Cerebellar nuclear complex (tissue), 1 donor: ENCODE measurements at places on chromosomes 7 and 10.

- DNase-seq, result no peak
Measured at GRCh38 chr10:91496016-91496415, 85.9 kb downstream of the HECTD2 start.

DNA sequence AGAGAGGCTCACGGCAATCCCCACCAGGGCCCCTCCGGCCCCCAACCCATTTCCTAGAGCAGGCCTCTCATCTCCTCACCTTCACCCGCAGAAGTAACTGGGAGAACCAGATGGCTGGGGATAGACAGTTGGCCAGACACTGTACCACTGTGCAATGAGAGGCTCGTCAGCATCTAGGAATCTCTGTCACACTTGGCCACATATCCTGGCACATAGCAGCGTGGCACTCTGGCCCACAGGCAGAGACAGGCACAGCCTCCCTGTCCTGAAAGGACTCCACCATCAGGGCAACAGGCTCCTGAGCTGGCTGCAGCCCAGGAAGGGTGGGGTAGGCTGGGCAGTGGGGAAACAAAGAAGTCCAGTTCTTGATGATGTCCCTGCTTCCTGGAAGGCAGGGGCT lies 45.8 kb downstream of the C10orf143 start:
- no peak for DNase-seq

DNA sequence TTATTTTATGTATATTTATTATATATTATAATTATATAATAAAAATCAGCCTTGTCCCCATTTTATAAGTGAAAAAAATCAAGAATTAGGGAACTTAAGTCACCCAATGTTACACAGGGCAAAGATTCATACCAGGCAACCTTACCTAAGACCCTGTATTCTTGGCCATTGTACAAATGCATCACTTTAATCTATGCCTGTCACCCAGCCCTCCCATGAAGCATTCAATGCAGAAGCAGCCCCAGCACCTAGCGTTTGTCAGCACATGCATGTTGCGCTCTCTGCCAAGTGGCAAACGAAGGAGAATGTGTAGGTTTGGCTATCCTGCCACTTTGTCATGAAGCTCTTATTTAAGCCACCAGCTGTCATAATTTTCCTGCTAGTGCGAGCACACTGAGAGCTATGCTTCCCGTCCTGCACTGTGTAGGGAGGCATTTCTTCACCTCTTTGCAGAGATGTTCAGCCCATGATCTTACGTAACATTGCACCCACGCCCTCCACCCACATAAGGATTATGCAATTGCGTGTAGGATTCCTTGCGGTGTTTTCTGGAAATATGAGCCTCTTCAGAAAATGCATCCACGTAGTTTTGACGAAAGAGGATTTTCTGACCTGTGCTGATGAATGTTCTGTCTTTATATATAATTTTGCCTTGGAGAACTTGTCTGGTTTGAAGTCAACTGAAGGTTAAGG lies 7.7 kb upstream of the COBL start:
- no peak for DNase-seq

DNA sequence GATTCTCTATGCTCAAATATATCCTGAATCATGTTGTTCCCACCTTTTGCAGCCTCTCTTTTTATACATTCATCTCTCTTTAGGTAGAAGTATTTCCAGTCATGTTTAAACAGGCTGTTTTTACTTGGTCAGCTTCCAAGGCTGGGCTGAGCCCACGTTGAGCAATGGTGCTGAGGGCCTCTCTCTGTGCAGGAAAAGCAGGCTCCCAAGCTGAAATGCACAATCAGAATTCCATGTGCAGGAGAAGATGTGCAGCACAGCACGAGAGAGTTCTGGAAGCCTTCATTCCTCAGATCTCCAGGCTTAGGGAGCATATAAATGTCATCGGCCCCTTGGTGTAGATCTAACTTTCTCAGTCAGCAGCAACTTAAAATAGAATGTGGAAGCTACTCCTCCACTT lies 588.5 kb downstream of the TNS3 start:
- no peak for DNase-seq

DNA sequence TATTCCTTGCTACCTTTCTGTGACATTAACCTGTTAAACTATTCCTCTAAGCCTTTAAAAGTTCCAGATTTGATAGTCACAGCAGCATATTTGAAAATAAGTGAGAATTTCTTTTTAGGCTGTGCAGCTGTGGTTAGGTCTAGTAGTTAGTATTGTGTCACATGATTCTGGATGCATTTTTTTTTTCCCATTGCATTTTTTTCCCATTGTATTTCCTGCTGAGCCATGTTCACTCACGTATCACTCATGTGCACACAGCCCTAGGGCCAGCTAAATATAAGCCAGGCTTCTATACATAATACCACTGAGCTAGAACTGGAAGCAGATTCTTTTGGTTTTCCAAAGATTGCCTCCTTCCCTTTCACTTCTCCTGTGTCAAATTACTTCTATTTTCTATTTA lies 37.4 kb downstream of the DNAJC9 start:
- no peak for DNase-seq

DNA sequence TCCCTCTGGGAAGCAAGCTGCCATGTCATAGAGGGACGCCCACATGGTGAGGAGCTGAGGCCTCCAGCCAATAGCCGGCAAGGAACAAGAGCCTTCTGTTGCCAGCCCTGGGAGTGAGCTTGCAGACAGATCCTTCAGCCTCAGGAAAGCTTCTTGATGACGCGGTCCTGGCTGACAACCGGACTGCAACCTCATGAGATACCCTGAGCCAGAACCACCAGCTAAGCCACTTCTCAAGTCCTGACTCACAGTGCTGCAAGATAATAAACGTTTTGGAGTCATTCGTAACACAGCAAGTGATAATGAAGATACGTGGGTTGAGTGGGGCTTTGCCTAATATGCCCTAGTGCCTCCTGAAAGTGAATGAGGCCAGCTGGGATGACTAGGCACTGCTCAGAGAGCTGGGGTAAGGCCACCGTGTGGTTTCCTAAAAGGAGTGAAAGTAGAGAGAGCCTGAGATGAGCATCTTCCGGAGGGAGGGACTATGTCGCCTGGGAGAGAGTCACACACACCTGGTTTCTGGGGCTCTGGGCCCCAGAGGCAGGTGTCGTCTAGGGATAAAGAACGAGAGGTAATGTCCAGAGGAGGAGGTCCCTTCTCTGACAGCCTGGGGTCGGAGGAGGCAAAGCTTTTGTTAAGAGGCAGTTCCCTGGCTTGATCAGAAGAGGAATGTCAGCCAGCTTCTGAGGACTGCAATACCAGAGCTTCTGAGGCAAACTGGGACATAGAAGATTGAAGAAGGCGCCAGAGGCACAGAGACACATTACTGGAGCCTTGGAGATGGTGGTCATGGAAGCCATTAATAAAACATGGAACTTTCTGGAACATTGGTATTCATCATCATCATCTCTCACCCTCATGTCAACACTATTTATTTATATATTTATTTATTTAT lies 53.6 kb downstream of the PYROXD2 start:
- DNase-seq, result peak; percentile 98

DNA sequence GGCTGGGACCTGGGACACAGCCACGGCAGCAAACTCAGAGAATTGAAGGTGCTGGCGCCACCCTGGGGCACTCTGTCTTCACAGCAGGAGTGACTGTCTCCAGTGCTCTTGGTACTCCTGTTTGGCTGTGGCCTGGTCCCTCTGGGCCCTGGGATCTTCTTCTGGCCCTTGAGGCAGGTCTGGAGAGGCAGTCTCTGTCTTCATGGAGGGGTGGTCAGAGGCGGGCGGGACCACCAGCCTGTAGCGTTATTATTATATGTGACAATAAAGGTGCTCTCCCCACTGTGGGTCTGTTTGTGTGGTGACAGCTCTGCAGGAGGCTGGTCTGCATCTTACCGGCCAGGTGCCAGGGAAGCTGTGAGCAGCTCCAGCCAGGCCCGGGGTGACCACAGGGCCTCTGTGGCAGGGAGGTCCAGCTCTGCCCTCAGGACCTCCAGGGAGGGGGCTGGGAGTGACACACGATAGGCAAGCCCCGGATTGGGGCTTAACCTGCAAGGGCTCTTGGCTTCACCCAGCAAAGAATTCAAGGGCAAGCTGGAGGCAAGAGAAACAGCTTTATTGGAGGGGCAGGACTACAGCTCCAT lies 70.3 kb downstream of the MYL10 start:
- DNase-seq, result no peak

DNA sequence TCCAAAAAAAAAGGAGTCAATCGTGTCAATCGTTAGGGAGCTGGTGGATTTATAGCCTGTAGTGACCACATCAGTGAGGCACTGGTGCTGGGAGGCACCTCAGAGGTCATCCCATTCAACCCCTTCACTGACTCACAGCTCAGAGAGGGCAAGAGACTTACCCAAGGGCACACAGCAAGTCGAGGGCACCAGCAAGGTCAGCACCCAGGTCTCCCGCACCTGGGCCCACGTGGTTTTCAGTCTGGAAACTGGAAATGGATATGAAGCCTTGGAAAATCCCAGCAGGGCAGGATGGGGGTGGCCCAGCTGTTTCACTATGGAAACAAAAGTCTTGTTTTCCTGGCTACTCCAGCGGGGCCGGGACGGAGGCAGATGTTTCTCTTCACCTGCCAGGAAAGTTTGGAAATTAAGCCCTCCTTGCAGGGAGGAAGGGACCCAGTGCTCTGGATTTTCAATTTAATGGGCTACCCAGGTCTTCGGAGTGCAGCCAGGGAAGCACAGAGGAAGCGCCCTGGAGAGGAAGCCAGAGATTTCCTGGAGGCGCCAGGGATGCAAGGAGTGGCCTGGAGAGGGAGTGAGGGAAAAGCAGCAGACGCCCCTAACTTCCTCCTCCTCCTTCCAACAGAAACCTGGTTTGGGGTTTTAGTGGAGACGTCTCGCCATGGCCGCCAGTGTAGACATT lies 157.2 kb upstream of the TNRC18 start:
- no peak for DNase-seq

DNA sequence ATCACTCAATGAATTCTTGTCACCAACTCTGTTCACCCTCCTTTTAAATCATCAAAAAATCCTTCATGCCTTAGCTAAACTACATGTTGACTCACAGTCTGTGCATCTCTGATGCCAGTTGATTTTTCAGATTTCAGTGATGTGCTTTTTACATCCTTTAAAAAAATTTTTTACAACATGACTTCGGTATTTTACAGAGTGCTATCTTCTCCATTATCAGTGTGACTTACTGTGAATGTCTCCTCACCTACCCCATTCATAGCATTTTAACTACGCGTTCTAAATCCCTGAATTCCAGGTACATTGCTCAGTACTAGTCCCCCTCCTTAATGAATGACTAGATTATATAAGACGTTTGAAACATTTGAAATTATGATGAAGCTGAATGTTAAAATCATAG lies 98.7 kb downstream of the DNAH11 start:
- no peak for DNase-seq

DNA sequence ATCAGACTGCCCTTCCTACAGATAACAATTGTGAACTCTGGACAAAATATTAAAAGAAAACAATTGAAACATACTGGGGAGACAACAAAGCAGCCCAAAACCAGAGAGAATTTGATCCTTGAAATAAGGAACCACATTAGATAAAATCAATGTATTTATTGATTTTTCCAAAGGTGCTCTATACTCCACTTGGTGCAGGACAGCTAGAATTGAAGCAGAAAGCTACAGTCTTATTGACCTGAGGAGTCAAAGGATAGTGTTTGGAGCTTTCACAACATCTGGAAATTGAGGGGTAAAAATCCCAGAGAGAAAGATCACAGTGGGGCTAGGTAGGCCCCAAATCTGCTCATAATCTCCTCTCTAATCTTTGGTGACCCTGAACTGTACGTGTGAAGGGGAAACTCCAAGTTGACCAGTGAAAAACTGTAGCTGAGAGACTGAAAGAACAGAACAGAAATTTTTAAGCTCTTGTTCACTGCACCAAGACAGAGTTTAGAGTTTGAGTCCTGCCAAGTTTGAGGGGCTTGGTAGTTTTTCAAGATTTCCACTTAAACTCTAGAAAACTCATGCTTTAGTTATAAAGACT lies 70.2 kb downstream of the SAMD9 start:
- no peak for DNase-seq

- DNase-seq, result no peak
Measured at GRCh38 chr7:115005251-115005650, 83.4 kb downstream of the MDFIC start.

DNA sequence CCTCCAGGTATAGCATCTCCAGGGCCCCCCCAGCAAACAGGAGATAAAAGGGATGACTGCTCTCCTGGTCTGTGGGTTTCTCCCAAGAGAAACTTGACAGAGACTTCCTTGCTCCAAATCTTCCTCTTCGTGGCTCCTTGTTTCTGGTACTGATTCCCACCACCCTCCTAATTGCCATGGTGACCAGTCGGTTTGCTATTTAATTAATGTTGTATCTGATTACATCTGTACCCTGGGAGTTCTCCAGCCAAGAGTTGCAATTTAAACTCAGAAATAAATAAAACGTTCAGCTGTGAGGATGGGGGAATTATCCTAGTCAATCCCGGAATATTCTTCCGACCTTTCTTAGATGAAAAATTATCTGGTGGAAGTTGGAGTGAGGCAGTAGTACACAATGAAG lies 264.7 kb downstream of the PAXIP1 start:
- no peak for DNase-seq

DNA sequence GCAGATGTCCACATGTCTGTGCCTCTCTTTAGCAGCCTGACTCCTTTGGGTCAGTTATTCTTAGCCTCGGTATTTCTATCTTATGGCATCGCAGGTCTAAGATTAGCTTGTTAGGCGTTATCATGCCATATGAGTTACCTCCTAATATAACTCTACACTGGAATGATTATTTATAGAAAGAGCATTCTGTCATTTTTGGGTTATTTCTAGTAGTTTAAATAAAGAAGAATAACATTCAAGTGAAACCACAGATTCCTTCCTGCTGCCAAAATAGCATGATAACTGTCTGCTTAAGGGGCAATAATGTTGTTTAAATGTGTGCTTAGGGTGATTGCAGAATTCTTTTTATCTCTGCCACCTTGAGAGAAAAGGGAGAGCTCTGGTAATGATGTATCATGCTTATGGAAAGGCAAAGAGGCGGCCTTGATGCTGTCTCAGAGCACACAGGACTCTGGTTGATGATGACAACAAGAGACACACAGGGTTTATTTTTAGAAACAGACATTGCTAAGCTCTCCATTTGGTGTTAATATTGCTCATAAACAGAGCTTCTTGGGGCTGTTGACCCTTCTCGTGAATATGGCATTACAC lies 10.4 kb downstream of the HDAC9 start:
- DNase-seq, result no peak

GRCh38 chr7:34177476-34177875 lies 272.1 kb downstream of the BMPER start:
- no peak for DNase-seq

DNA sequence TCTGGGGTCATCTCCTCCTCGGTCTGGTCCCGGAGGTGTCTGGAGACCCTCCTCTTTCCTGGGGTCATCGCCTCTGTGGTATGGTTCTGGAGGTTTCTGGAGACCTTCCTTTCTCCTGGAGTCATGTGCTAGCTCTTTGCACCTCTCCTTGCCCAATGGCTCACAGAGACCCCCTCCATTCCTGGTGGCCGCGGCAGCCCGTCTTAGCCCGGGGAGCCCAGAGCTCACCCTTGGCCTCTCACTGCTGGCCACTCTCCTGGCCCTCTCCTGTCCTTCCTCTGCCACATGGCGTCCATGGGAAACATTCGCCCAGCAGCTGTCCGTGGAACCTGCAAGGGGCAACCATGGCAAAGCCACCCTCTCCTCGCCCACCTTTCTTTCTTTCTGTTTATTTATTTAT lies 20.2 kb upstream of the FOXL3 start:
- no peak for DNase-seq
